ENCODE measurements at places on chromosomes 7 and 10.

DNA sequence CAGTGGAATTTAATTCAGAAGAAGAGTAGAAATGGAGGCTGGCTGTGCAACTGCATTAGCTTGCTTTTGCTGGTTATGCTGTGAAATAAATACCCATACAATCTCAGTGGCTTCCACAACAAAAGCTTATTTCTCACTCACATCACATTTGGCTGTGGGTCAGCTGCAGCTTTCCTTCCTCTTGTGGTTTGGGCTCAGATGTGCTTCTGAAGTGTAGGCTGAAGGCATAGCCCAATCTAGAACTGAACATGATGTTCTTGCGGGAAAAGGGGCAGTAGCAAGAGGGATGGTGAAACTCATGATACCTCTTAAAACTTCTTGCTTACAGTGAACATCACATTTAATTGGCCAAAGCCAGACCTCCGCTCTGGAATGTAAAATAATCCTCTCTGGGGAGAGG is 119.9 kb downstream of the HECW1 start:
- DNase-seq, result no peak

DNA sequence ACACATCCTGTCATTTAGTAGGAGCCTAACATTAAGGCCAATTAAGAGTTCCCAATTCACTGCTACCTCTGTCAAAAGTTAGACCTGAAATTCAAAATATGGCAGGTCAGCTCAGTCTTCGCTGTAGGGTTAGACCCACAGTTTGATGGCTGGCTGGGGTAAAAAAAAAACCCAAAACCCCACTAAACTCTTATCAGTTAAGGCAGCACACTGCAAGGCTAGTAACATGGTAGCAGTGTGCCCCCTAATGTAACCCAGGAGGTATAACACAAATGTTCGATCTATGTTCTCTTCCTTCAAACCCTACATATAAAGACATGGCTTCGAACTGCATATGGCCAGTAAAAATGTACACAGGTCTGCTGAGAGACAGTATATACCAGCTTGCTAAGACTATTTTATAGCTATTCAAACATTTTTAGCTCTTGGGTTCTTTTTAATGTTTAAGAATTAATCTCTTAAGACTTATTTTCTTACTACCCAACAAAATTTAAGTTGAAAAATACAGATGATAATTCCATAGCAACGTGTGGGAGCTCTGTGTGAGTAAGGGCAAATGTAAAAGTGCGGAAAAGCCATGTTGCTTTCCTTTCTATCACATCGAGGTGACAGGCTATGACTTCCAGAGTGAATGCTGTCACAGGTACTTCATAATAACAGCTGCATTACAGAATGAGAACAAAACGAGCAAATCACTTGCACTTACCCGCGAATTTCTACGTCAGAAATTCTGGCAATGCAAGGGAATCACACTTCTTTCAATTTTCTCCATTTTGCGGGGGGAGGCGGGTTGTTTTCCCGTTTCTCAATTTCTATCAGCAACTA is 168.4 kb upstream of the IMMP2L start:
- peak; percentile 52 for DNase-seq

GRCh38 chr7:90869335-90869734 is 273.2 kb downstream of the CDK14 start:
- no peak for DNase-seq

GRCh38 chr7:25694699-25695098 is 457.3 kb upstream of the NFE2L3 start:
- DNase-seq, result no peak

DNA sequence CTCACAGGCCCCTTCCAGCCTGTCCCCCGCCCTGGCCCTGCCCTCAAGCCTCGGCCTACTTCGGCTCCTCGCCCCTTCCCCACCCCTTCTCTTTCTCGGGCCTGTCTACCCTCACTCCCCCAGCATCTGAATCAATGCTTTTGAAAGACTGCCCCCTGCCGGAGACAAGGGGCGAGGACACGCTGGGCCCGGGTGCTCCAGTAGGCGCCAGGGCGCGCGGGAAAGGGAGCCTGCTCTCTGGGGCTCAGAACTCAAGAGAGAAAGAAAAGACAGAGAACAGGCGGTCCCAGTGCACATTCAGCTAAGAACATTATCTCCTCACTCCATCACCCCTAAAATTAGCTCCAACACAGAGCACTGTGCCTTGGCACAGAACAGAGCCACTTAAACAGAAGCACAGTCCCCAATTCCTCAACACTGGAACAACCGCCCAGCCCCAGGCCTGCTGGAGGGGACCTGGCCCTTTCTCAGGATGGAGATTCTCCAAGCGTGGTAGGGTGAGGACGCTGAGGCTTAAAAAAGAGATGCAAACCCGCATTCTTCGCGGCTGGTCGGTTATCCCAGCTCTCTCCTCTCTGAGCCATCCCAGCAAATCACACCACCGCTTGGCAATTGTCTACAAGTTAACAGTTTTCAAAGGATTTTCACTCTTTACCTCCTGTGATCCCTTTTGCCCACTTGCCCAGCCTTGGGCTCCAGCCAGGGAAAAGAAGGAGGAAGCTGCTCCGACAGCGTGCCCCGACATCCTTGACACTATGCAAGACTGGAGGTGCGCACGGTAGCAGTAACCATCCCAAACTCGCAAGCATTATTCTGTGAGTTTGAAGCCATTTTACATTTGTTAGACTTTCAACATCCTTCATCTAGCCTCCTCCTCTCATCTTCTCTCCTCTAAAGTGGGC is 2.1 kb downstream of the GIGYF1 start:
- no peak for DNase-seq

- no peak for DNase-seq
Measured at GRCh38 chr7:129438839-129439651, 4.8 kb downstream of the STRIP2 start.

DNA sequence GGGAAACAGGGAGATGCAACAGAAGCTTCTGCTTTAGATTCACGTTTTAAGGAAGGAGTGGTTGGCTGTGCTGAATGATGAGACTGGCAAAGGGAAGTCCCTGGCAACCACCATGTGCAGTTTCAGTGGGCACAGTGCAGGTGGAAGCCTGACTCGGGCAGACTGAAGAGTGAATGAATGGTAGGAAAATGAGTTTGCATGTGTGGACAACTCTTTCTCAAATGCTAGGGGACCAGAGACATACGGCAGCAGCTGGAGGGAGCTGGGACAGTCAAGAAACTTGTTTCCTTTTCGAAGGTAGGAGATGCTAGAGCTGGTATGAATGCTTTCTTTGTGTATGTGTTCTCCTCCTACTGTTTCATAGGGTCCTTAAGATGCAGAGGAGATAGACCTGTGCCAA is 29.0 kb downstream of the PODXL start:
- DNase-seq, result no peak

DNA sequence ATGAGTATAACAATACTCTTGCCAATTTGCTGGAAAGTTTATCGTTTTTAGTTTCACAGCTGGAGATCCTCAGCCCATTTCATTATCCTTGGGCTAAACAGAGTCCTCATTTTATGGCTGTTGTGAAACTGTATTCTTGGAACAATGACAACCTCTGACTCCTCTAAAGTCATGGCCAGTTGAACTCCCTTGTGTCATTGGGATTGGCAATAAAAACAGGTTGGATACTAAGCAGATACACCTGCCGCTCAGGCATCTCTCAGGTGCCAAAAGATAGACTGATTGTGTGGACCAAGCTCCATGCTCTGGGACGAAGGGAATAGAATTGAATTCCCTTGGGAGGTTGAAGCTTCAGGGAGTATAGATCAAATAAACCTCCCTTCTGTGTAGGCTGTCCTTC is 182.2 kb downstream of the WDR11 start:
- no peak for DNase-seq

DNA sequence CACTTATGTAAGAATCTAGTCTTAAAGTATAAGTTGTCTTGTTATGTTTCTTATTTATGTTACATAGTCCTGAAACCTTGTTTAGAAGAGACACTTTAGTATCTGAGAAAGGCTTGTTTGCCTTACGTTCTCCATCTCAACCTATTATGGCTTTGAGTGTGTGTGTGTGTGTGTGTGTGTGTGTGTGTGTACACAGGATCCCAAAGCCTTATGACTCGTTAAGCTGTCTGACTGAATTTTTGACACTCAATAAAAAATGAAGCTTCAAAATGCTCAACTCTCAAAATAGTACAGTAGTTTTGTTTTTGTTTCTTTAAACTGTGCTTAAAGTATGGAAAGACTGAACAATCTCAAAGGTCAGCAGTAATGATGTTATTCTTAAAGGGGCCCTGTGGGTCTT is 18.0 kb downstream of the CALU start:
- DNase-seq, result no peak

DNA sequence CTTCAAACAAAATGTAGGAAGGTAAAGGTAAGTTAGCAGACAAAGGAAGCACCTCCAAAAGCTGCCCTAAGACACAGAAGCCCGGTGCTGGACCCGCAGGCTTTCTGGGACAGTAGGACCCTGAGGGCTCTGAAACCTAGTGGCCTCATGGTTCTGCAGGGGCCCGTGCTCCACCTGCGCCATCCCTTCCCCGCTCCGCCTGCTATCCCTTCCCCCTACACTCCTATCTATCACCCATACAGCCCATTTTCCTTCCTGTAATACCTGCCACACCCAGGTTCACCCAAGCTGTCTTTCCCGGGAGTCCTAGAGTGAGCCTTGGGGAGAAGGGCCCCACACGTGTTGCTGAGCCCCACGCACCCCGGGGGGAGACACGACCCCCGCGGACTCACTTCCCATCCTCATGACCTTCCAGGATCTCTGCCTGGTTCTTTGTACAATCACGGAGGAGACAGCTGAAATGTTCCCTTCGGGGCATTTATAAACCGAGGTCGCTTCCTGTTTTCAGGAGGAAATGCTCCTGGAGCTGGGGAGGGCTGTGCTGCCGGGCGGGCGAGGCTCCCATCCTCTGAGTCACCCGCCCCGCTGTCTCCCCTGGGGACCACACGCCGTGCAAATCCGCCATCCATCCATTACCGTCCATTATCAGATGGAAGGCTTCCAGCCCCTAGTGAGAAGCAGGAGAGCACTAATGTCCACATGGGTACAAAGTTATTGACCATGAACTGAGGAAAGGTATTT is 251.7 kb upstream of the PITRM1 start:
- DNase-seq, result peak; percentile 39

GRCh38 chr7:75842836-75843446 is 29.3 kb upstream of the CCL24 start:
- DNase-seq, result peak; percentile 45

DNA sequence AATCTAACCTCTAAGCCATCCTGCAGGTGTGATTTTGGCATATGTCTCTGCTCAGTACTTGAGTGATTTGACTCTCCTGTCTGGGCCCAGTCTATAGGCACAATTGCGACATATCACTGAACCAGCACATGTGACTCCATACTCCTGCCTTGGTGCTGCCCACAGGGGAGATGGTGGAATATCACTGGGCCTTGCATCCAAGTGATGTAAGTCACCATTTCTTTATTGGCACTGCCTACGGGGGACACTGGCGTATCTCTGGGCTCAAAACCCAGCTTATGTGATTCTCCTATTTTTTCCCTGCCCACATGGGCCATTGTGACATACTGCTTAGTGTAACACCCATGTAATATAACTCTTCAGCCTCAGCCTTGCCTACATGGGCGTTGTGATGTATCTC is 48.1 kb upstream of the ZNF680 start:
- DNase-seq, result no peak

DNA sequence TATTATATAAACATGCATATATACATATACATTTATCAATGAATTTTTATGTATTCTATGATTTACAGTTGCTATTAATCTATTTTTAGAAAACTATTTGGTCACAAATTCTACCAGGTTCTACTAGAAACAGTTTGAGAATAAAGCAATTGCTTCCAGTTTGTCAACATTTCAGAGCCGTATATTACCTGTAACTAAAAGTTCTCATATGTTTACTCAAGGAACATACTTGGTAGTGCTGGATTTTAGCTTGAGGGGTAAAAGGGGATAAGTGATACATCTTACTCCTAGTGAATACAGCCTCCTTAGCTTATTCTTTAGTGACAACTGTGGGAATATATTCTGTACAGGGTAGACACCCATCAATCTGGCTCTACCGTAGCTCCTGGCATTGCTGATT is 1590.5 kb upstream of the LRRTM3 start:
- no peak for DNase-seq

GRCh38 chr10:80211786-80212185 is 6.4 kb upstream of the ANXA11 start:
- DNase-seq, result no peak

DNA sequence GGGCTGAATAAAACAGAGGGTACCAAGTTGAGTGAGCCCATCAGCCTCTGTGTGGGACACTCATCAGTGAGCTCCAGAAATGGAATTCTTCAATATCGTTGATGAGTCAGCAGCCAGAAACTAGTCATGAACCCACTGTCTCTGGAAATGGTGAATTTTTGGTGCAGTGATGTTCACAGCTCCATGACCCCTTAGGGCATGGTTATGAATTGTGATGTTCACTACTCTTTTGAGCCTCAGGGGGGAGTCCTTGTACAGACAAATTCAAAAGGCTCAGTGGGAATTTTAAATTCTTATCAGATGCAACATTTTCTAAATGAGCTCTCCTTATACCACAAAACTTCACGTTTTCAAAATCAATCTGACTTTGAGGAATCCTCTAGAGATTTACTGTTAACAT is 335.7 kb downstream of the PHTF2 start:
- DNase-seq, result peak; percentile 32

DNA sequence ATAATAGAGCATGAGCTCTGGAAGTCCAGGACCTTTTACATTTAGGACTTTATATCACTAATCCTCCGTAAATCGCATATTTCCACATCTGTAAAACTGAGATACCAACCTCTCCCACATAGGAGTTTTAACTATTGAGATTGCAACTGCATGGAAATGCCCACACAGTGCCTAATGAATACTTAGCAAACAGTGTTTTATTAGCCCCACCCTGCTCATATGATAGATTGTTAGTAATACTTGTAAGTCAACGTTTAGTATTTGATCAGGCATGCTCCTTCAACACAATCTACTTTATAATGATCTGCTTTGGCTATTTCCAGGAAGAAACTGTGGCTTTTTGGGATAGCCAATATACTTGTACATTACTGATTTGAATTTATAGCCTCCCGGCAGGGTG is 8.5 kb downstream of the PDZD8 start:
- no peak for DNase-seq

DNA sequence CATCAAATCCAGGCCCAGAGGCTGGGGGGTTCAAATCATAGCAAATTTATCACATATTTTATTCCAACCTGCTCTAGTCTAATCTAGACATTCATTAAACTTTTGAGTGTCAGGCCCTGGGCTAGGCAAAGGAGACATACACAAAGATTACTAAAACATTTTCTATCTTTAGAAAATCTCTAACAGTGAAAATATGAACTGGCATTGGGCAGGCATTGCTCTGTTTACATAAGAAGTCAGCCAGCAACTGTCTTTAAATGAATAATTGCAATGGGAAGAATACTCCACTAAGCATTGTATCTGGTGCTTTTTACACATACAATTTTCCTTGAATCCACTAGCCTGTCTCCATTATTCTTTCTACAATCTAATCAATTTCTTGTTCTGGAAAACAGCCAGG is 222.5 kb upstream of the LRRN3 start:
- DNase-seq, result no peak

DNA sequence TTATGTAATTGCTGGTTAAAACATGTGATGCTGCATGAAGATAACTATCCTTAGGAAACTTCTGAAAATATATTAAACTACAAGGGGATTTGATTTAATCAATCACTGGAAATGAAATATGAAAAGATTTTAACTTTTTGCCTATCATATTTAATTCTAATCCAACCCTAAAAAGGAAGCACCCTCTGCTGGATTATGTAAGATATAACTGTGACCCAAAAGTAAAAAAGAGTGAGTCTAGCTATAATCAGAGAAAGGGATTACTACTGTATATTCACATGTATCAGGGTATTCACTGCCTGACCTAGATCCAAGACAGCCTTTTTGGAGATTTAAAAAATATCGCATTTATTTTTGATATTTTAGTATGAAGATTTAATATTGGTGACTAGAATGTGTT is 295.5 kb downstream of the MDFIC start:
- DNase-seq, result no peak

- DNase-seq, result no peak
Measured at GRCh38 chr7:70426249-70426880, 705.6 kb upstream of the GALNT17 start.

Measured in SK-N-MC (cell line).